AG09309 (cell line): ENCODE measurements at places on chromosomes 3 and 15.

GRCh38 chr3:13665582-13666226, 116.8 kb downstream of the FBLN2 start:
- DNase-seq, result no peak

- no peak for DNase-seq
Observed at GRCh38 chr3:174951034-174951433, 91.9 kb downstream of the NAALADL2 start.

DNA sequence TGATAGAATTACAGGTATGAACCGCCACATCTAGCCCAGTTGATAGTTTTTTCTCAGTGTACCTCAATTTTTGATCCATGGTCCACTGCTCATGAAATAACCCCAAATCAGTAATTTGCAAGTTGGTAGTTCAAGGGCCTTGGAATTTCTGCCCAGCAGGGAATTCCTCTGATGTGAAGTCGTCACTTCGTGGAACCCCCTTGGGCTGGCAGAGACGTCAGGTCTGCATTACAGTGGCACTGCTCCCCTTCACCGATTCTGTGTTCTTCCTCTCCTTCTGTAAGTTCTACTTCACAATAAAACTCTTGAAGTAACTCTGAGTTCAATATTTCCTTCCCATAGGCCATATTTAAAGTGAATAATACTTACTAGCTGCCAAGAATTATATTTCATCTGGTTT, 881.0 kb downstream of the OTOL1 start:
- DNase-seq, result no peak

DNA sequence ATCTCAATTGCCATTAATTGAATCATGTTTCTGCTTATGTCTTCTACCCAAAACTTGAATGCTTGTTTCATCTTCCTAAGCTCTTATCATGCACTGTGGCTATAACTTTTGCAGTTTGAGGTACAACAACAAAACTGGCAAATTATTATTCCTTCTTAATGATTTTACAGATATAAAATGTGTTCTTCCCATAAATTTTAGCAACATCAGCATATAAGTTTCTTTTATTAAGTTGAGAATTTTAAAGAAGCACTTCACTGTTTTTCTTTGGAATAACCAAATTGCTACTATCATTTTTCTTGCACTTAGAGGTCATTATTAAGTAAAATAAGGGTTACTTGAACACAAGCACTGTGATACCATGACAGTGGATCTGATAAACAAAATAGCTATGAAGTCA, 862.6 kb upstream of the CADM2 start:
- DNase-seq, result no peak

DNA sequence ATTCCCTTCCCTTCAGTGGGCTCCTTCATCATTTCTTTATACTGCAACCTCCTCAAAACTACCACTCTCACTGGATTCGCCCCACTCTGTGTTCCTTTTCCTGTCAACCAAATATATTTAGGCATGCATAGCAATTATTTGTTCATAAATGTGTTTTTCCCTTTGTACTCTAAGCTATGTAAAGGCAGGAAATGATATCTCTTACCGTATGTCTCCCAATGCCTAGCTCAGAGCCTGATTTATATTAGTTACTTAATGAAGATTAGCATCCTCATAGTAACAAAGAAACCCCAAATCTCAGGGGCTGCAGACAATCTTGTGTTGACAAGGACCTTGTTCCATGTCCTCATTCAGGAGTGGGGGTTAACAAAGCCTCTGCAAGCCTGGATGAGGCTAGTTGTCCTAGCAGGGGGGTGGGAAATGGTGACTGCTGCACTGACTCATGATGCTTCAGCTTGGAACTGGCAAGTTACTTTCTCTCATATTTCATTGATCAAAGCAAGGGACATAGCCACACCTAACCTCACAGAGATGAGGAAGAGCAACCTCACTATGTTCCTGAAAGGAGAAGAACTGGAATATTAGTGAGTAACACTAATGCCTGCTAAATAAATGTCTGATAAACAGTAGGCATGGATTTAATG, 15.2 kb downstream of the PHLDB2 start:
- DNase-seq, result no peak

GRCh38 chr3:99902091-99902490, 84.4 kb downstream of the CMSS1 start:
- DNase-seq, result no peak

GRCh38 chr15:40443846-40444245, 3.1 kb downstream of the BAHD1 start:
- DNase-seq, result no peak

DNA sequence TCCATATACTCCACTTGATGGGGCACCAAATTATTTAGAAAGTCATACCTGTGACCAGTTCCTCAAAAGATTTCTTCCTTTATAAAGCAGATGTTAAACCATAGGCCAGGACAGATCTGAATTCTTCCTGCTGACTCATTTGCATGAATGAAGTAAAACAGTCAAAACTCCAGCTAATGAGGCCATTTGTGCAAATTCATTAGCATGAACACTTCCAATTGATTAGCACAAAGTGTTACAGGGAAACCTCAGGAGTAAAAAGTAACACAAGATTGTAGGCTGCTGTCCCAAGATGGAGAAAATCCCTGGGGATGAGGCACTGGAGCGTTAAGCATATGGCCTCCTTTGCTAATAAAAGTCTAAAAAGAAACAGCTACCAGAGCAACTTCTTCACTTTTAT, 149.8 kb downstream of the ZNF385D start:
- no peak for DNase-seq

DNA sequence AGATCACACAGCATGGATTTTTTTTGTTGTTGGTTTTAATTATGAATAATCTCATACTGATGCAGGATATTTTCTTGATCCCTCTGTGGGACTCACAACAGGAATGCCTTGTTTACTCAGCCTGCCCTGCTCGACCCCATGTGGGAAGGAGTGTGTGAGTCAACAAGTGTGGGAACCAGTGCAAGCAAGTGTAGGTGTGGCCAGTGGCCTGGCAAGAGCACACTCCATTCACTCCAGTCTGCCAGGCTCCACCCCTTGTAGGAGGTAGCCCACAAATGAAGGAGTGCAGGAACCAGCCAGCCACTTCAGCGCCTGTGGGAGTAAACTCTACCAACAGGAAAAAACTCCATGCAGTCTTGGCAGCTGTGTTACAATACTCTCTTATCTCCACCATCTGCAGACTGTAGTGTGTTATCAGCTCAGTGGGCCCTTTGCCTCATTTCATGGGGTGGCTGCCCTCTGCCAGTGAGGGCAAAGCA, 393.6 kb downstream of the OTOL1 start:
- peak; percentile 99 for DNase-seq

DNA sequence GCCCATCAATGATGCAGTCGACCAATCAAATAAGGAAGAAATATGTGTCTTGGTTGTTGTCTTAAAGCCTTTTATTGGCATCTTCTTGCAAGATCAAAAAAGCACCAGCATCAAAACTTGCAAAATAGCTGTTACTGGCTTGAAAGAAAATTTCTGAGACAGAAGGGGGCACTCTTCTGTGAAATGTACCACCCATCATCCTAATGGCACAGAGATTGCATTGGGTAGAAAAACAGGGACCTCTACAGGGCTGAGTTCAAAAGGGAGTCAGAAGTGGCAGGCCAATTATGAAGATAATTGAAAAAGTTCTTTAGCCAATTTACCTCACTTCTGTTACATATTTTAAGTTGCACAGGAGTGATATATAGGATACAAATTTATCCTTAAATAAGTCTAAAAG, 122.3 kb upstream of the GPR149 start:
- no peak for DNase-seq

DNA sequence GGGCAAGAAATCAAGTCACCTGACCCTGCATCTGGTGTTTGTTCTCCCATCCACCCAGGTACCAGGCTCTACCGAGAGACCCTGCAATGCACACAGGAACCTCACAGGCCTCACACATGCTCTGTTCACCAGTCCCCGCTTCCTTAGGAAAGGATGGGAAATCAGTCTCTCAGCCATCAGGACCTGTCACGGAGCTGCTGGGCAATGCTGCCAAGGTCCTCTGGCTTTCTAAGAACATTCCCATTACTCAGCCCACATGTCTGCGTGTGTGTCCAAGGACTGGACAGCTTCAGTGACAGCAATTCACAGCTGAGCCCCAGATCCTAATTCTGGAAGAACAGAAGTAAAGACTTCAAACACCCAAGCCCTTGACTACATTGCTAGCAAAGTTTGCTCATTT, 6.5 kb upstream of the SRGAP3 start:
- no peak for DNase-seq

DNA sequence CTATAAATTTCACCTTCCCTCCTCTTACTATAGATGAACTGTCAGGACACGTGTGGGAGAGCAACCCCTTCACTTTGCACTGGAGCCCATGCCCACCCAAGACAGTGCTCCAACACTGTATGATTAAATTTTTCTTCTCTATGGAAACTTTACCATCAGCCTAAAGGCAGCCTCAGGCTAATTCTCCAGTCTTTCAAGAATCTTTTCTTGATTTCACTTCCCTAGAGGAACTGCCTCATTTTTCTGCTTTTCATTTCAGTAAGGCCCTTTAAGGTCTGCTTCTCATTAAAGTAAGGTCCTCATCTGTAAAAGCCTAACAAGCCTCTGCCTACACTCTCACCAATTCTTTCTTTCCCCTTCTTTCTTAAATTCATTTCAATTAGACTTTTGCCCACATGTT, 137.3 kb downstream of the KCNMB2 start:
- DNase-seq, result no peak

DNA sequence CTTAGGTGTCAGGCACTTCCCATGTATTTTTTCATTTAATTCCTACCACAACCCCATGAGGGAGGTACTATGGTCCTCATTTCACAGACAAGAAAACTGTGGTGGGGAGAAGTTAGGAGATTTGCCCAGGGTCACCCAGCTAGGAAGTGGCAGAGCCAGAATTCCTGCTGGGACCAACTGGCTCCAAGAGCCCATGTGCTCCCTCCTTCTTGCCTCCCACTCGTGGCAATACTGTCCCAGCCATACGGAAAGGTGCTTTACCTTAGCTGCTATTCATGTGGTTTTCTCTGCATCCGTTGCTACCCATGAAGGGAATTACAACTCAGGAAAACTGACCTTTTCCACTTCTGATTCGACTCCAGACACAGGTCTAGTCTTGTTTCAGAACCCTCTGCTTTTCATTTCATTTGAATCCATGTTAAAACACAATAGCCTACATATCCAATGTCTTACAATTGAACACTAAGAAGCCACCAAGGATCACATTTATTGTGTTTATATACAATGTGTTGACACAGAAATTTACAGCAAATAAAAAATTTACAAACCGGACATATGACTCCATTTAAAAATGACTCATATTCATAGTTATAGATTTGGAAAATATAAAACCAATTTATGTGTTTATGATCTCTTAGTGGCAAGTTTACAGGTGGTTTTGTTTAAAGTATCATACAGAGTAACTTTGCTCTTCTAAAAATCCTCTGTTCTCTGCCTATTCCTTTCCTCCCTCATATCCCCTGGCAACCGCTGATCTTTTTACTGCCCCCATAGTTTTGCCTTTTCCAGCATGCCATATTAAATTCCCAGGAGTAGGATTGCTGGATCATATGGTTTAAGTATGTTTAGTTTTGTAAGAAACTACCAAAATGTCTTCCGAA, 58.8 kb downstream of the BTD start:
- DNase-seq, result no peak

GRCh38 chr3:73520931-73521461, 103.7 kb downstream of the PDZRN3 start:
- no peak for DNase-seq

DNA sequence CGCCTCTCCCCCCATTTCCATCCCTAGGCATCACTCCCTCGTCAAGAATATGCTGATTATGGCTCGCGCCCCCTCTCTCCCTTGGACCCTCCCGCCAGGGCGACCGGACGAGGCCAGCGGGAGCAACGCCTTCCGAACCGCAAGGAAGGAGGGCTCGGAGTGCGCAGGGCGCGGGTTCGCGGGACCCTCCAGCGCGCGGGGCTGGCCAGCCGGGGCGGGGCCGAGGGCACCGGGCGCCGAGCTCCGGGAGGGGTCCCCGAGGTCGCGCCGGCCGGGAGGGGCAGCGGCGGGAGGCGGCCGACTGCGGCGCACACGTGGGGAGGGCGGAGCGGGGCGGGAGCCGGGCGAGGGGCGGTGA, 483 bp downstream of the EHD4 start:
- DNase-seq, result no peak

DNA sequence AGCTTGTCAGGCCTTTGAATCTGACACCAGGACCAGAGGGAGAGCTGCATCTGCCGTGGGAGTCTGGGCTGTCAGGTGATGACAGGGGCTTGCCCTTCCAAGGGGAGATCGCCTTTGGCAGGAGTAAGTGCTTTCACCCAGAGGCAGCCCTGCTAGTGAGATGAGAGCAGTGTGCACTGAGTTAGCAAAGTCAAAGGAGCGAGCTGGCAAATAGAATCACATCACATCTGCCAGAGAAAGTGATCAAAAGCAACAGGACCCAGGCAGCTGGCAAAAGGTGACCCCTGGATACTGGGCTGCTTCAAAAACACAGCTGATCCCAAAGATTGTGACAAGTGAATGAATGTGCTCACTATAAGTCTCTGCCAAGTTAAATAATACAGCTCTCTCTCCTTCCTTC, 36.1 kb upstream of the PYDC2 start:
- no peak for DNase-seq

DNA sequence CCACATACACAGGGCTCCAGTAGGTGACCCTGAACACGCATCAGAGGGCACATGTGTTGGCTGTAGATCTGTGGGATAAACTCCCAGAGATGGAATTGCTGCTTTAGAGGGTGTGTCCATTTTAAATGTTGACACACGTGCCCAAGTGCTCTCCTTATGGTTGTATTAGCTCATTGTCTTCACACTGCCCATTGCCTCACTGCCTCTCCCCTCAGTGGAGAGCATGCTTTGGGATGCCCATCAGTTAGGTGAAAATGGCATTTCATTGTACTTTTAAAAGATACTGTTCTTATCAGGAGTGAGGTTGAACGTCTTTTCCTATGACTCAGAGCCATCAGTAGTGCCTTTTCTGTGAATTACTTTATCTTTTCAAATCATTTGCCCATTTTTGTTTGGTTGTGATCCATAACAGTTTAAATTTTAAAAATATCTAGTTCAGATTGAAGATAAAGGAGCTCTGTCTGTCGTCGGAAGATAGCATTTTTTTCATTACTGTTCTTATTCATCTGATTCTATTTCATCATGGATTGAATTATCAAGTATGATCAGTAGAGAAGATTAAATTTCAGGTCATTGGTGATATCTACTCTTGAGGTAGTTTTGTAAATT, 120.7 kb downstream of the CHDH start:
- DNase-seq, result no peak

DNA sequence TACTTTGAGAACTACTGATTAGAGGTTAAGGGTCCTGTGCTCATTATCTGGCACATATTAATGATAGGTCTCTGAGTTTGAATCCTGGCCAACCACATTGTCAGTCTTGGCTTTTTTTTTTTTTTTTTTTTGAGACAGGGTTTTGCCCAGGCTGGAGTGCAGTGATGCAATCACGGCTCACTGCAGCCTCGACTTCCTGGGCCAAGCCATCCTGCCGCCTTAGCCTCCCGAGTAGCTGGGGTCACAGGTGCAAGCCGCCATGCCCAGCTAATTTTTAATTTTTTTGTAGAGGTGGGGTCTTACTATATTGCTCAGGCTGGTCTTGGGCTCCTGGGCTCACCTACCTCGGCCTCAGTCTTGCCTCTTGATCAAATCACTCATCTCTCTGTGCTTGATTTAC, 547 bp upstream of the PCCB start:
- DNase-seq, result no peak

- no peak for DNase-seq
Observed at GRCh38 chr3:170714122-170714521, 128.2 kb upstream of the SLC7A14 start.
